ENCODE measurements at places on chromosomes 4 and X.
A peak's percentile ranks its signal among the peaks of the same experiment; 100 is the strongest.

DNA sequence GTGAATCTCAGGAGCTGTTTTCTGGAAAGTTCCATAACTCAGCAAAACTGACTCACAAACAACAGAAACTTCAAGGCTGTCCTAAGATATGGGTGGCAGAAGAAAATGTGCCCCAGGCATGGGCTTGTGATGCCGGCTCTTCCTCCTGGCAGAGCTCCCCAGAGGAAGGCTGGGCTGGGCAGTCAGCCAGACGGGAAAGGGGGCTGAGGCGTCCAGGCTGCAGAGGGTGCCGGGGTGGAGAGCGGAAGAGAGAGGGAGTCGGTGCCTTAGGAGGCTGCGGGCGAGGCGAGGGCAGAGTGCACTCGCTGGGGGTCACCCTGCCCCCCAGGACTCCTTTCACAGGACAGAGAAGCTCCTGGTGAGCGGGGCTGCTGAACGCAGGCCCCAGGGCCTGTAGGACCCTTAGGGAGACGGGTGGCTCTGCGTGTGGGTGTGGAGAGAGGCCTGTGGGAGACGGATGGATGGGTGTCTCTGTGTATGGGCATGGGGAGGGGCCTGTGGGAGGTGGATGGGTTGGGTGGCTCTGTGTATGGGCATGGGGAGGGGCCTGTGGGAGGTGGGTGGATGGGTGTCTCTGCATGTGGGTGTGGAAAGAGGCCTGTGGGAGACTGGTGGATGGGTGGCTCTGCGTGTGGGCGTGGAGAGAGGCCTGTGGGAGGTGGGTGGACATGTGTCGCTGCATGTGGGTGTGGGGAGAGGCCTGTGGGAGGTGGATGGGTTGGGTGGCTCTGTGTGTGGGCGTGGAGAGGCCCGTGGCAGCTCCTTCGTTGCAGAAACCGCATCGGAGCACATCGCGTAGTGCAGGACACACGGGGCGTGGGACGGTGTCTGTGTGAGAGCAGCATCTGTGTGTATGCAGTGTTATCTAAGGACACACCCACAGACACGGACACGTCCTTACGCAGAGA, 15.9 kb downstream of the PCGF3 start:
- no peak for DNase-seq

GRCh38 chr4:6598641-6599040, 23.7 kb downstream of the MAN2B2 start:
- no peak for DNase-seq

DNA sequence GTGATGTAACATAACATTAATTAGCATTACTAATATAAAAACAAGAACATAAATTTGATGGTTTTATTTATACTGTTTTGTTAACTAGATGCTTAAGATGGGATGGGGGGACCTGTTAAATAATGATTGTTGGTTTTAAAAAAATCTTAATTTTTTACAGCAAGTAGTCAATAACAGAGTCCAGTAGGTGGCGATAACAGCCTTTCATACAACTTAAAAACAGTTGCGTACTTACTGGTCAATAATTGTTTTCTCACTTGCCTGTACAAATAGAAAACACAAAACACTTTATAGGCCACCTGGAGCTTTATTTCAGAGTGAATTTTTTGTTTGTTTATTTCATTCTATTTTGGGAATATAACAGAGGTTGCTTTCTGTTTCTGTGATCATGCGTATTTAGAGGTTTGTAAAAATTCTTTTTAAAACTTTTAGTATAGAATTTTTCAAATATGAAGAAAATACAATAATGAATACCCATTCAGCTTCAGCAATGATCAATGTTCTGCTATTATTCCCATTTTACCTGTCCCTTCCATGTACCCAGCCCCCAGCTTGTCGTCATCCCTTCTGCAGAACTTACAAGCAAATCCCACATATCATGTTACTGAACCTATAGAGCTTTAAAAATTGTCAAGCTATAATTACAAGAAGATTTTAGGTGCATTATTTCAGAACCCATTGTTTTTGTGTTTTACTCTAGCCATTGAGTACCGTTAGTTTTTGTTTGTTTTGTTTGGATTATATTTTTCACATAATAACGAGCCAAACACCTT, 97.1 kb downstream of the MRPL1 start:
- no peak for DNase-seq

DNA sequence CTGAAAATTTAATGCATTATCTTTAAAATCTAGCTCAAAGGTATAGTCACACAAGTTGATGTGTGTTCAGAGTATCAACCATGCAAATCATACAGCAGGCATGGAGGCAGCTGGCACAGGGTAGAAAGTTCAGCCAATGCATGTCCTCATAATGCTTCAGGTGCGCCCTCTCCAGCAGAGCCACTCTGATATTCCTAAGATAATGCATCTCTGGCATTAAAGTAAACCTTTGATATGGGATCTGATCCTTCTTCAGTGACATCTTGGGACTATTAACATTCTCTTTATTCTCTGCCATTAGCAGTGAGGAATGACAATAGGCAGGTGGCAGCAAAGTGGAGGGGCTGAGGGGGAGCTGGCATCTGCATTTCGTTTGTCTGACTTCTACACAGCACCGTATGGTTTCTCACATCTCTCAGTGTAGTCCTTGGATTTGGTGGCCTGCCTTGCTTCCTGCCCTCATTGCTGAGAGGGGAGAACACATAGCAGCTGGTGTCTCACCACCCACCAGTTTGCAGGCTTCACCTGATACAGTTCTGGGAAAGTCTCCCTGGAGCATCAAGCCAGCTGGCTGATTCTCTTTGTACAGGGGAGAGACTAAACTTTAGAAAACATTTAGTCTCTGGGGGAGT, 168.7 kb upstream of the TBC1D9 start:
- no peak for DNase-seq

DNA sequence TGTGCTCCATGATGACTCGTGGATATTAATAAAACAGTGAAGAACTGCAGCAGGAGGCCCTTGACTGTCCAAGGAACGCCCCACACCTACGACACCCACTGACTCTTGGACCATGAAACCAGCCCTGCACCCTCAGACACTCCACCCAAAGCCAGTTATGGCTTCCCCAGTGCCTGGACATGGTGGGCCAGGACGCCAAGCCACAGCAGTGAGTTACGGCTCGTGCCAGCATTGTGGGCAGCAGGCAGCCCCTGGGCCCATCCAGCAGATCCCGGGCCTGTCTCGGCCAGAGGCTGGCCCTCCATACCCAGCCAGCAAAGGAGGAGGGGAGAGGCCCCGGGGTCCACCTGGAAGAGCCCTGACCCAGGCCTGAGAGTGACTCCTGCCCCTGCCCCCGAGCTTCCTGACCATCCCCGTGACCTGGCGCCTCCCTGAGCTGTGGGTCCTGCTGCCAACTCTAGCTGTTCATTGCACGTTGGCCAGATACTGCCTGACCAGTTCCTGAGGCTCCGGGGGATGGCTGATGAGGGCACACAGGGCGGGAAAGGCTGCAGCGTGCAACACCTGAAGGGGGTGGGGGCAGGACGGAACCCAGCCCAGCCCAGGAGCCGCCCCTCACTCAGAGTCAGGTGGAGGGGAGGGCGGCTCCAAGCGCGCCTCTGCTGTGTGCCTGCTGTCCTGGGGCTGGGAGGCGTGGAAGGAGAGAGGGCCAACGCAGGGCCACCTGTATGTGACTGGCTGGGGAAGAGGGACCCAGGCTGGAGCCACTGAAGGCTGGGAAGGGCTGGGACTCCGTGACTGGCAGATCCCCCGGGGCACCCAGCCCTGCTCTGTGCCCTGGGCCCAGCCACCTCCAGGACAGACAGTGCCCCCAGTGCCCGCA, 739 bp downstream of the SLC49A3 start:
- peak; percentile 71 for DNase-seq

DNA sequence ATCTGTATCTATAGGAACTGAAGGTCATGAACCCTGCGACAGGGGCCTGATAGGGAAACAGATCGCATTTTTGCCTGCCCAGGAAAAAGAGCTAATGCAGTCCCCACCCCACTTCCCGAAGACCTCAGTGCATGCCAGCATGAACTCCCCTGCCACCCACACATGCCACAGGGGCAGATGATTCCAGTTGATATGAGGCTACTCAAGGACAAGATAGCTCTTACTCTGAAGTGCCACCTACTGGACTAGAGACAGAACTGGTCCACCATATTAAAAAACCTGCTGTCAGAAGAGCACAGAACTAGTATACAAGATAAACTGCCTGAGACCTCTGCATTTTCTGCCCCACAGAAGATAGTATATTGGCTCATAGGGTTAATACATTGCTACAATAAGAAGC, 68.0 kb downstream of the YIPF7 start:
- DNase-seq = peak; percentile 10

DNA sequence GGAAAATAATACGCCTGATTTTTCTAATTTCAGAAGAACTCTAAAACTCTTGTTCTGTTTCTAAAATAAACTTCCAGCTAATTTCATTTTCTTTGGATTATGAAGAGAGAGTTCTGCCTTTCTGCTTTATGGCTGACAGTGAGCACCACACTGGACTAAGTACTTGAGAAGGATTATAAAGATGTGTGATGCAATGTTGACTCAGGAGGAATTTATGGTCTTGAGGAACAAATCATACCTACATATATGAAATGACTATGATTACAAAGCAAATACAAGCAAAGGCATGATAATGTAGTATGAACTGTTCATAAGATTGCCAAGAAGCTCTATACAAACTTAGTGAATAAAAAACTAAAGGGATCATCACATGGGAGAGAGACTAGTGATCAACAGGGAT, 13.0 kb upstream of the SLC25A5 start:
- DNase-seq = no peak

DNA sequence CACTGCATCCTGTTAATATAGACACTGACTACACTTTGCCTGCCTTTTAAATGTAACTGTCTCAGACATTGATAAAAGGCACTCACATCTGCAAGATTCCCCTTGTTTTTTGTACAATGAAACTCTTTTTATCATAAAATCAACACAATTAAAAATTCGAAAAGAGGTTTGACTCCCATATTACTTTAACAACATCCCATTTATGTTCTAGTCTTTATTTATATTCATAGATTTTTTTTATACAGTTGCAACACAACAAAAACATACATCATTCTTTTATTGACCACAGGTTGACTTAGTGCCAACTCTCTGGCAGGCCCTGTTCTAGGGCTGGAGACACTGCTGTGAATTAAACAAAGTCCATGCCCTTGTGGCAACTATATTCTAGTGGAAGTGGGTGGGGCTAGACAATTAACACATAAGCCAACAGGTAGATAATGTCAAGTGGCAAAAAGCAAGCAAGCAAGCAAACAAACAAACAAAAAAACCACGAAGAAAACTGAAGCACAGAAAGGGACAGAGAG, 36.8 kb downstream of the ANK2 start:
- no peak for DNase-seq

GRCh38 chr4:71222661-71223060, 116.2 kb upstream of the SLC4A4 start:
- no peak for DNase-seq

DNA sequence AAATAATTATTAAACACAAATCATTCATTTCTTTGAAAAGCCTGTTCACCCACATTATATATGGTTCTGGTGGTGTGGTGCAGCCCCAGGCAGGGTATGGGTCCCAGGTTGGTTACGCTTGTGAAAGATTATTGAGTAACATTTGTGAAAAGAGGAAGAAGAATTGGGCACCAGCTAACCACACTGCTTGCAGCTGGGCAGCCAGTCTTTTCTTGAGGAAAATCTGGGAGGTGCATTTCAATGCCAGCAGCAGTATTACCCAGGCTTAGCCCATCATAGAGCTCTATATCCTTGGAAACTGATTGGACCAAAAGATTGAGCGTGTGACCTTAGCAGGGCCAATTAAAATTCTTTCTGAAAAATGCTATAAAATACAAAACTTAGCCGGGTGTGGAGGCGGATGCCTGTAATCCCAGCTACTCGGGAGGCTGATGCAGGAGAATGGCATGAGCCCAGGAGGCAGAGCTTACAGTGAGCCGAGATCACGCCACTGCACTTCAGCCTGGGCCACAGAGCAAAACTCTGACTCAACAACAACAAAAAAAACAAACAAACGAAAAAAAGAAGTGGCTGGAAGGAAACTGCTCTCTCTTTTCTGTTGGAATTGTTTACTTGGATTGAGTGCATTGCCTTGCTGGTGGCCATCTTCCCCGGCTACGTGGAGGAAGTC, 9.7 kb upstream of the PLAC8 start:
- DNase-seq = no peak

DNA sequence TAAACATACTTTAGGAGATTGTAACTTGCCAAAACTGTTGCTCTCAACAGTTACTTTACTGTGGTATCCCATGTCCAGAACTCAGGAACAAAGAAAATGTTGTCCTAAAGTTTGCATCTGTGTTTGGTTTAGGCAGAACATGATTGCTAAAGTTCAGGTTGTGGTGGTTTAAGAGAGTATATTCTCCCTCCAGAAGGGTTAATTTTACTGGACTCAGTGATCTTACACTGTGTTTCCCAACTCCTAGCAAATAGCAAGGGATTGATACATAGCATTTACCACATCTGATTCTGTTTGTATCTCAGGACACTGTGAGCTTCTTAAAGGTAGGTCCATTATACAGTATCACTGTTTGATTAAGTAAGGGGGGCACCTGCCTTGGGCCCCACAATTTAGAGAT, 13.3 kb upstream of the DCK start:
- DNase-seq = no peak

DNA sequence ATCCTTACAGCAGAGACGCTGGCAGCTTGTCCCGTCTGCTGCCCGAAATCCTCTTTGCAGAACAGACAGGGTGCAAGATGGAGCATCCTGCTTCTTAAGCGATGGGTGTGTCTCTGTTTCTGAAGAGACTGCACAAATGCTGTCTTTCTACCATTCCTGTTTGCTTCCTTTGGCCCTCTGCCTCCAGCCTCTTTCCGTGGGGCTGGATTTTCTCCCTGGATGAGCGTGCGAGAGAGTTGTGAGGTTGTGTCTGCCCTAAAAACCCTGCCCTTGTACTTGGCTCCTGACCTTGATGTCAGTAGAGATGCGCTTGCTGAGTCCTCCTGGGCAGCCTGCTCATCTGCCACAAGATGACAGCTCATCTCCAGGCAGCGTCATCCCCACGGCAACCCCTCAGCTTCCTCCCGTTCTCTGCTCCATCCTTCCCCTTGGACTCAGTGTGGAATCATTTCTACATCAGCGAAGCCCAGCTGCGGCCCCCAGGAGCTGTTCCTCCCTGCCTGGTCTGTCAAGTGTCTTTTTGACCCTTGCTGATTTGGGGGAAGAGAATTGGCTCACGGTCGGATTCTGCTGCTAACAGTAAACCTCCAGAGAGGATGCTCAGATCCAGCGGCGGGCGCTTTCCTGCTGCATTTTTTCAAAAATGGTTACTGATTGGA, 246.2 kb downstream of the ASMT start:
- DNase-seq = no peak

DNA sequence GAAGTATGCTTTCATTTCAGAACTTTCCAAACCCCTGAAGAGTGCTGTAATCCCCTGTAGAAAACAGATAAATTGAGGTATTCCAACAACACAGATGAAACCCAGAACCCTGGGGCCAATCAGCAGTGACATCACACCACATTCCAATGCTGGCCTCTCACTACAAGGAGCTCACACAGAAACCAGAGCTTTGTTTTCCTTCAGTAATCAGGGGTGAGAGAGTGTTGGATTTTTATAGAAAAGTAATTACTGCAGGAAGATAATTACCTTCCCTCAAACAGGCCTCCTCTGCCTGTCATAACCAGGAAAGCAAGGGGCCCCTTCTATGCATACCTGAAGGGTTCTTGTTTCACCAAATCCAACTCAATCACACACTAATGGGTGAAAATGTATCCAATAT, 246.2 kb downstream of the SCFD2 start:
- DNase-seq = peak; percentile 33

Measured in WTC11 (cell line).